Activated gamma-delta T cell treated with Interleukin-2 at 50 U/mL for 16 hours (primary cell): ENCODE measurements at places on chromosomes 2 and 18.

DNA sequence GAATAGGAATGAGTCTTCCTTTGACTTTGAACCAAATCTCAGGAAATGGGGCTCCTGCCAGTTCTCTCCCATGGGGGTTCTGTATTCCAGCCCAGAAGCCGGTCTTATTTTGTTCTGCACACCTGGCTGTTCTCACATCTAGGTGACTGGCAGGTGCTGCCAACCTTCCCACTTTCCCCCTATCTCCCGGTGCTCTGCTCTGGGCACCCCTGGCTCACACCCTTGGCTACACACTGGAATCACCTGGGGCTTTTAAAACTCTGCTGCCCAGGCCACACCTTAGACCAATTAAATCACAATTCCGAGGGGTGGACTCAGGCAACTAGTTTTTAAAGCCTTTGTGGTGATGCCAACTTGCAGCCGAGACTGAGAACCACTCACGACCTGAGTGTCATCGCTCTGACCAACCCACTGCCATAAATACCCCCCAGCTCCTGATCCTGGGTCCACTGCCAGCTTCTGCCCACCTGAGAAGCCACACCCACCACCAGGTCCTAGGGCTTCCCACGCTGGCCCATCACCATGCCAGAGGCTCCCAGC is 69.2 kb downstream of the KCNF1 start:
- DNase-seq = no peak

GRCh38 chr2:108617617-108618016 is 83.3 kb downstream of the LIMS1 start:
- no peak for DNase-seq

GRCh38 chr18:31429623-31430022 is 17.9 kb upstream of the DSG3 start:
- no peak for DNase-seq

DNA sequence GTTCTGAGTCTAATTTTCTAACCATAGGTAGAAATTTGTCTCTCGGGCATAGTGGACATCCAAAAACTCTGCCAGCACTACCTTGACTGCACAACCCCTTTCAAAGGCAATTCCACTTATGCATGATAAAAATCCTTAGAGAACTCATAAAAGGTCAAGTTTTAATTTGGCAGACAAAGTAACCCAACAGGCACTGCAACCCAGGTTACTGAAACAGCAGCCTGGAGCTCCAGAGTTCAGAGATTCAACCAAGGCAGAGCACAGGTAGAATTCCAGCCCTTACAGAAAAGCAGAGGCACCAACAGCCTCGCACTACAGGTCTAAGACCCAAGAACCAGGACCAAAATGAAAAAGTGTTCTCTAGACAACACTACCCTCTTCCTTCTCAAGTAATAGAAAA is 1.8 kb downstream of the DTNB start:
- DNase-seq = no peak

- no peak for DNase-seq
Measured at GRCh38 chr18:7034924-7035323, 82.7 kb downstream of the LAMA1 start.

GRCh38 chr2:39494784-39495251 is 57.7 kb upstream of the MAP4K3 start:
- no peak for DNase-seq

DNA sequence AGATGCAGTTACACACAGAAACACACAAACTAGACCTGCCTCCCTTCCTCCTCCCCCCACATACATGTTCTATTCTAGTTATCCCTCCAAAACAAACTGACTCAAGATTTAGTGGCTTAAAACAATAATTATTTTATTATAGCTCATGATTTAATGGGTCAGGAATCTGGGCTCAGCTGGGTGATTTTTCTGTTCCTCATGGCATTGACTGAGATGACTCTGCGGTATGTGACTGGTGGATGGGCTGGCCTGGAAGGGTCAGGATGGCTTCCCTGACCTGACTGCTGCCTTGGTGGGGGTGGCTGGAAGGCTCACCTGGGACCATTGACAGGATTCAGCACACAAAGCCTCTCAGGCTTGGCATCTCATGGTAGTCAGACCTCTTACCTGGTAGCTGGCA is 33.7 kb upstream of the NTSR2 start:
- no peak for DNase-seq

- no peak for DNase-seq
Measured at GRCh38 chr18:58208207-58208932, 164.3 kb downstream of the NEDD4L start.

DNA sequence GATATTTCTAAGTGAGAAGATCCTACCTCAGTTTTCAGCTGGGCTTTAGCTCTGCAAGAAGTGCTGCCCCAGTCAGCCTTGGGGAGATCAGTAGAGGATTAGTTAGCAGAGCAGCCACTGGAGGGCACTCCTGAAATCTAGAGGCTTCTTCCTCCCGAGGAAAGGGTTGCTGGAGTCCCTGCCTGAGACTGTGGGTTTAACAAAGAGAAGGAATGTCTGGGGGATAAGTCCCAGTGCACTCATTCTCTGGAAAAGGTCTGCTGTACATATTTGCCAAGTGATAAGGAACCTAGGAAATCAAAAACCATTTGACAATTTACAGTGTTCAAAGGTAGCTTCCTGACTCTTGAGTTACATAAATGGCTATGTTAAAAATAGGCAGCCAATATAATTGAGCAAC is 207.2 kb downstream of the SLC8A1 start:
- no peak for DNase-seq

- no peak for DNase-seq
Measured at GRCh38 chr2:48584551-48584950, 33.1 kb upstream of the GTF2A1L start.

DNA sequence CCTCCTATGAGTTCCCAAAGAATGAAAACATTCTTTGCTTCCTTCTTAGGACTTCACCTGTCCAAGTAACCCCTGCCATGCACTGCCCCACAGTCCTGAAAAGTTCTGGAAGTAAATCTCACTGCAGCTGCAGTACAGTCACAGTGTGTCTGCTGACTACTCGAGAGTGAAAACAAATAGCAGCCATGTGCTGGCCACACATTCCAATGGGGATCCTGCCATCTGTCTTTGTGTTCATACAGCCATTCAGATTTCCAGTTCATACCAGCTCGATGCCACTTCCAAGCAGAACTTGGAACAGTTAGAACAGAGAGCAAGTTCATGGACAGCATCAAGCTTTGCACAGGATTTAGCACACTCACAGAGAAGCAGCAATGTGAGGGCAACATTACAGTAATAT is 629.9 kb upstream of the ACVR2A start:
- no peak for DNase-seq

DNA sequence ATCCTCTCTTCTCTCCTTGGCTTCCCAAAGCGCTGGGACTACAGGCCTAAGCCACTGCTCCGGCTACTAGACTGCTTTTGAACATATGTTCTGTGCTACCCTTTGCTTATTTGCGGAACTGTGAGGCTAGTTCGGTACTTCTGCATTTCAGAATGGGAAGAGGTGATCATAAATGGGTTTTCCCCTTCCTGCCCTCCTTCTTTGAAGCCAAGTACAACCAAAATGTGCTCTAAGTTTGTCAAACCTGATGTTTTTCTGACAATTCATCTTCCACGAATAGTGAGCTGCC is 1.7 kb upstream of the ESCO1 start:
- DNase-seq = no peak

DNA sequence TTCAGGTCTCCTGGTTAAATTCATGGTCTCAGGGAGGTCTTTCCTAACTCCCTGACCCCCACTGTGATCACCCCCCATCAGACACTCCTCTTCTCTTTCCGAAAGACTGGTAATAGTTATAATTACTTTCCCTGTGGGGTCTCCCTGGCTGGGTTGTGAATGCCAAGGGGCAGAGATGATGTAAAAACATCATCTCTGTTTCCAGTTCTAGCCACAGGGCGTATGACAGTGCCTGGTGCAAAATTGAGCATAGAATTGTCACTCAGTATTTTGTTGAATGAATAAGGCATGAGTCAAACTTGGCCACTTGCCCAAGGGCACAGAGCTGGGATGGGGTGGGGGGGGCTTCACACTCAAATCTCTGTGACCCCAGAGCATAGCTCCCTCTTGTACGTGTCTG is 65.2 kb downstream of the LTBP1 start:
- DNase-seq = no peak

DNA sequence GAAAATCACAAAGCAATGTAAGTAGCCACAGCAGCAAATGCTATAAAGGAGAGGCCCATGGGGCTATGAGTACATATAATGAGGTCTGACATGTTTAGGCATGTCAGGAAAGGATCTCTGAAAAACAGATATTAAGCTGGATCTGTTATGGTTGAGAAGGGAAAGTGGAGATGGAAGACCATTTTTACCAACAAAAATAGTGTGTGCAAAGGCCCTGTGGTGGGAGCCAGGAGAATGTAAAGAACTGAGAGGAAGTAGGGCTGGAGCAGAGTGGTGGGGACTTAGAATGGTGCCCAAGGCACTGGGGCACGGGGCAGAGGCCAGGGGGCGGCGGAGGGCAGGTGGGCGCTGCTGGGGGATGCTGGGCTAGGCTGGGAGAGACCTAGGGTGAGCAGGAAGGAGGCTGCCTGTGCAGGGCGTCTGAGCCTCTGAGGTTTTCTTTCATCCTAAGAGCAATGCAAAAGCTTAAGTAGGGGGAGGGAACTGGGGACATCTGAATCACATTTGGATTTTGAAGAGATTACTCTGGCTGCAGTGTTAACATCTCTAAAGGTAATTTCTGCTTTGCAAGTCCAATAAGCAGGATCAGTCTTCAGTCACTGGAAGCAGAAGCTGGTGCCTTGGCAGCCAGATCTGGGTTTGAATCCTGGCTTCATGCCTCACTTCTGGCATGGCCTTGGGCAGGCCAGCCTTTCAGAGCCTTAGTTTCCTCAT is 4.9 kb upstream of the AGFG1 start:
- no peak for DNase-seq

DNA sequence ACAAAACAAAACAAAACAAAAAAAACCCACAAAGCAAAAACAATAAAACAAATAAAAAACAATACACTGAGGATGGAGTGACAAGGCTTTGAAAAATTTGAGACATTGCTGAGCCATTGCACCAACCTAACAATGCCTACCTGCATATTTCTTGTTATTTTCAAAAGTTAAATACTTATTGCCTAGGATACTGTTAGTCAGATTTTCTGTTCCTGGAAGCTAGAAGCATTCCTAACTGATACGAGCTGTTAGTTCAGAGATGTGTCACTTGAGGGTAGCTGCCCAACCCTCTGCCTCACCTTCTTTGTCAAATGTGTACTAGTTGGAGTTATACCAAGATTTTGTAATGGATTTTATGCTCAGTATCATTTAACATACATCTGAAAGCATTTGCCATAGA is 187.2 kb downstream of the TXNL1 start:
- no peak for DNase-seq

GRCh38 chr2:95019572-95019971 is 5.9 kb upstream of the MAL start:
- no peak for DNase-seq

DNA sequence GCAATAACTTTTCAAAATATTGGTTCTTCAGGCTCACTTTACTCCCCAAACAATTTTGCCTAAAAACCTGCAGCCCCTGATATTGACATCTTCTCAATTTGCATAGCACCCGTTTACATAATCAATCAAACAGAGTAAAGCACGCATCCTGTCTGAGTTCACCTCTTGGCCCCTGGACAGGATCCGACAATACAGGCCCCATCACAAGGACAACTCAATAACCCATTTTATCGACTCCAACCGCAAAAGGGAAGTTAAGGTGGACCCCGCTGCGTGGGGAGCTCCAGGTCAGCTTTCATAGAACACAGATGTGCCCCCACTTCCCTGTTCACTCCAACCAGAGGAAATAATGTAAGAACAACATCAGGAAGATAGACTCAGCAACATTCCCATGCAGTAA is 44.7 kb downstream of the TTC32 start:
- DNase-seq = no peak

DNA sequence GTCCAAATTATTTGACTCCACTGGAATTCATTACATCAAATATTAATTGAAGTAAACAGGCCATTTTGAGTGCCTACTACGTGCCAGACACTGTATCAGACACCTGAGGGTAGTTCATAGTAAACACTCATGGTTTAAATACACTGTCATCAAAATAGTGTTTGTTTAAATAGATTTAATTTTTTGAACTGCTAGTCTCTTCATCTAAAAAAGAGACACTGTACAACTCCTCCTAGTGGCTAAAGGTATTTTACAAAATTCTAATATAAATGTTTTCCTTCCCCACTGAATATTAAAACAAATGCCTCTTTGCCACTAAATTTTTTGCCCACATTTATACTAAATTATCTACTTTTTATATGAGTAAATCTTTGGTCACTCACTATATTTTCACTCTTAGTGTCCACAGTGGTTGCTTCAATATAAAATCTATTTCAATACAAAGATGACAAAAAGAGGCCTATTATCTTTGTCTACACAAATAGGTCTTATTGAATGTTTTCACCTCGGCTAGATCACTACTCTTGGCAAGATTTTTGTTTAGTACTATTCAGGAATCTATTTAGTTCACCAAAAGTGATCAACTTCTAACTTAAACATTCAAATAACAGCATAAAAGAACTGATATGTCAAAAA is 122.1 kb downstream of the TMEM247 start:
- DNase-seq = no peak

DNA sequence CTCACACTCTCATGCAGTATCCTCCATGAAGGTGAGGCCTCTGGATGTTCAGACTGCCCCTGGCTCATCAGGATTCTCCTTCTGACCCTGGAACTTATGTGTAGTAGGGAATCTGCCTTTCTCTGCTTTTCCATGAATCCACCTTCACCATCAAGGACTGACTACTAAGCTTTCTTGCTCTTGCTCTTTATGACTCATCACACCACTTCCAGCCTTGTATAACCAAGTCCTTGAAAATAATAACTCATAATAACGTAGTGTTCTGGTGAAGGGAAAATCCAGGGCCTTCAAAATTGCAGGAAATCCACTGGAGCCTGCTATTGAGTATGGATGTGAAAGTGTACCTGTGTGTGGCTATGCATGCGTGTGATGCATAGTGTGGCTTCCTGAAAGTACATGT is 11.3 kb upstream of the KCNS3 start:
- no peak for DNase-seq

GRCh38 chr2:119455066-119455718 is 23.5 kb downstream of the TMEM37 start:
- DNase-seq = no peak

DNA sequence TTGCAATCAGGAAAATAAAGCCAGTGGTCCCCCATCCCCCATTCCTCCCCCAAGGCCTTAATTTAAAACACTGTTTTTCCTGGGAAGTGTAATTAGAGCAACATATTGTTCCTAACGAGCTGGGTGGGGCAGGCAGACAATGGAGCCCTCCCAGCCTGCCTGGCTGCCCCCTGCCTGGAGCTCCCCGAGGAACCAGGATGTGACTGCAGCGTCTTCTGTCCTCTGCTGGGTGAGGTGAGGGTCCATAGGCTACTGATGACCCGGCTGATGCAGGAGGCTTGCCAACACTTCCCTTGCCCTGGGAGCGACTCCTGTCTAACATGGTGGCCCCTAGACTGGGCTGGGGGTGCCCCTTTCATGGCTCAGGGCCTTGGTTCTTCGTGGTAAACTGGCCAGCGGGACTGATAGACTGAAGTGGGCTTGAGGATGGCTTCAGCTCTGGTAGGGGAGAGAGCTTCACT is 152.4 kb downstream of the DYSF start:
- DNase-seq = no peak

- DNase-seq = no peak
Measured at GRCh38 chr2:23363831-23364230, 21.1 kb upstream of the KLHL29 start.
